ENCODE measurements at places on chromosomes 16 and 17.

DNA sequence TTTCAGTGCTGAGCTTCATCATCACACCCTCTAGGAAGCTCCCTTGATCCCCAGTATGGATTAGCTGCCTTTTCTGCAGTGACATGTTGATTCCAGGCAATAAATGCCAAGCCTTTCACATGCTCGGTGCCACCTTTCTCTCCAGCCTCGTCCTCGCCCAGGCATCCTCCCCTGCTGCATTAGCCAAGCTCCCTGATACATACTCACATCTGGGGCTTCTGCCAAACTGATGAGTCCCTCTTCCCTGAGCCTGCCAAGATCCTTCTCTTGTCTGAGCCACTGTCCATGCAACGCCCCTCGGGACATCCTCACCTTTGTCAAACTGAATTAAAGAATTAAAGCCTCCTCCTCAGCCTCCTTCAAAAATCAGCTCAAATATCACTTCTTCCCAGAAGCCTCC, 538.5 kb upstream of the CDH11 start:
- DNase-seq = no peak

DNA sequence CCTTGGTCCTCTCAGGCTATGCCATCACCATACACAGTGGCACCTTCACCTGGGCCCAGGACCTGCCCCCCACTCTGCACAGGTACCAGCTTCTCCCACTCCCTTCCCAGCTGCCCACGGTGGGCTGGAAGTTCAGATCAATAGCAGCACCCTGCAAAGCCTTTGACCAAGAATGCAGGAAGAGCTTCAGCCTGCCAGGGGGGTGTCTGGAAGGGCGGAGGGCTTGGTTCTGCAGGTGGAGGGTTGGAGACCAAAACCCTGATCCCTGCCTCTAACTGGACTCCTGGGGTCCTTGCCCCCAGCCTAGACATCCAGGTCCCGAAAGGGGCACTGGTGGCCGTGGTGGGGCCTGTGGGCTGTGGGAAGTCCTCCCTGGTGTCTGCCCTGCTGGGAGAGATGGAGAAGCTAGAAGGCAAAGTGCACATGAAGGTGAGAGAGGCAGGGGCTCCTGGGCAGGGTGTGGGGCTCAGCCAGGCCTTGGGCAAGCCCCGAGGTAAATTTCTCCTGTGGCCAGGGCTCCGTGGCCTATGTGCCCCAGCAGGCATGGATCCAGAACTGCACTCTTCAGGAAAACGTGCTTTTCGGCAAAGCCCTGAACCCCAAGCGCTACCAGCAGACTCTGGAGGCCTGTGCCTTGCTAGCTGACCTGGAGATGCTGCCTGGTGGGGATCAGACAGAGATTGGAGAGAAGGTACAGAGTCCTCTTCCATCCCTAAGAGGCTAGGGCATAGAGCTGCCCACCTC, 34.3 kb downstream of the ABCC3 start:
- DNase-seq = no peak

DNA sequence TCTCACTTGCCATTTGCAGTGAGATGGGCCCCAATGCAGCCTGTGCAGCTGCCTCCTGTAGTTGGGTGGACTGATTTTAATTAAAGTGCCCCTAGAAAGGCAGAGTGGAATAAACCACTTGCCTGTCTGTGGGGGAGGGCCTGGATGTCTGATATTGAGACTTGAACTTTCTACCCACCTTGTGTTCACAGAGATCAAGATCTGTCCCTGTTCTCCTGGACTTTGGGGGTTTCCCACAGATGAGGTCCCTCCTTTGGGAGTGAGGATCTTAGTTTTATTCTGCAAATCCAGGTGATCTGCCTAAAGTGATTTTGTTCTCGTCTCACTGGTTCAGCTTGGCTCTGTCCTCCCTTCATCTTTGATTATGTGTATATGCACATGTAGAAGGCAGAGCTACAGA, 7.7 kb upstream of the DHRS13 start:
- no peak for DNase-seq

DNA sequence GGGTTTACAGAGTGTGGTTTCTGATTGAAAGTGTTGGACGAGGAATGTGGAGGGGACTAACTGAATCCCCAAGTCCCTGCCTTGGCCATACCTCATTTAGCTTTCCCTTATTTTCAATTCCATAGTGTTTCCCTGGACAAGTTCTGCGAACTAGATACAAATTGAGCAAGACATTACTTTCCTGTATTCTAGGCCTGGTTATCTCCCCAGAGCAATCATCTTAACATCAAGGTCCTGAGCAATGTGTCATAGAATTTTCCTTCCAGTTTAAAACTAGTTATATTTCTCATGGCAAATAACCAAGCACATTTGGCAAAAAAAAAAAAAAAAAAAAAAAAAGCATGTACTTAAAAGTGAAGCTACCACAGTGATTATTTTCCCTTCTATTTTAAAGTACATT, 330.1 kb downstream of the CDH11 start:
- DNase-seq = no peak

DNA sequence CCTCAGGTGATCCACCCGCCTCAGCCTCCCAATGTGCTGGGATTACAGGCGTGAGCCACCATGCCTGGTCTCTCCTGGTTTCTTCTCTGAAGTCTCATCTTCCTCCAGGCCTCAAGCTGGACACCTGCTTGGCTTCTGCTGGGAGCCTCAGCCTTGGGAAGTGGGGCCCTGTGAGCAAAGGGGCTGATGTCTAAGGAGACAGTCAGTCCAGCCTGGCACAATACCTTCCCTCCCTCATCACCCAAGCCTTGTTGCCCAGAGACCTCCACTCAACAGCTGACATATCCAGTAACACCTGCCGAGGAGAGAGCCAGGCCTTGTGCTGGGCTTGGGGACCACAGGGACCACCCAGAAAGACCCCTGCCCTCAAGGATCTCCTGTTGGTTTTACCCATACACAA, 251.6 kb downstream of the GSG1L start:
- no peak for DNase-seq

DNA sequence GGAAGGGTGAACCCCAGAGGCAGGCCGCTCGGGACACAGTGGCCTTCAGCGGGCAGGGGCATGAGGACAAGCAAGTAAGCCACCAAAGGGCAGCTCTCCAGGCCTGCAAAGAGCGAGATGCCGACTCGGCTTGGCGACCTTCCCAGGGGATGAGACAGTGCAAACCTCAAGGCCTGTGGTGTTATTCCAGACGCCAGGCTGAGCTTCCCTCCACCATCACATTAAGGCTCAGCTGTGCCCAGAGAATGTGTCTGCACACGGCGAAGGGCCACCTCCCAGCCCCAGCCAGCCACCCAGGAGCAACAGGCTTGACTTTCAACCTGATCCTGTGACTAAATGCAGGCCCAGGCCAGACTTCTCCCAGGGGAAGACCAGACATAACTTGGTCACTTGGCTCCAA, 251.4 kb downstream of the SOX9 start:
- no peak for DNase-seq
